ENCODE measurements at places on chromosomes 3 and 15.
A peak's percentile ranks its signal among the peaks of the same experiment; 100 is the strongest.

DNA sequence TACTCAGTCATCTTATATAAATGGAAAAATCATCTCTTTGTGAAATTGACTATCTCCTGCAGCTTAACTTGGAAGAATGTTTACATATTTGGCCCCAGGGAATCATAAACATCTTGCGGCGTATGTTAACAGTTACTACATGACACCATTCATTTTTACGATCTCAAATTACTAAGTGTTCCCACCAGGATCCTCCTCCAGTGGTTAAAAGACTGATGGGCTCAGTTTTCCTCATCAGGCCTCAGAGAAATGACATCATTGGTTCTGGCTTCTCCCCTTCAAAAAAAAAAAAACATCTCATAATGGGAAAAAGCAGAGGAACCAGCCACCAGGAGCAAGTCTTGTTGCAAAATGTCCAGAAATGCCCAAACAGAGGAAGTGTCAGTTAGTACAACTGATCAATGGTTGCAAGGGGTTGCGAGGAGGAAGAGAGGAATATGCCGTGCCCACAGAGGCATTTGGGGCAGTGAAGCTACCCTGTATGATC is 70.5 kb upstream of the LIPC start:
- DNase-seq = peak; percentile 99

DNA sequence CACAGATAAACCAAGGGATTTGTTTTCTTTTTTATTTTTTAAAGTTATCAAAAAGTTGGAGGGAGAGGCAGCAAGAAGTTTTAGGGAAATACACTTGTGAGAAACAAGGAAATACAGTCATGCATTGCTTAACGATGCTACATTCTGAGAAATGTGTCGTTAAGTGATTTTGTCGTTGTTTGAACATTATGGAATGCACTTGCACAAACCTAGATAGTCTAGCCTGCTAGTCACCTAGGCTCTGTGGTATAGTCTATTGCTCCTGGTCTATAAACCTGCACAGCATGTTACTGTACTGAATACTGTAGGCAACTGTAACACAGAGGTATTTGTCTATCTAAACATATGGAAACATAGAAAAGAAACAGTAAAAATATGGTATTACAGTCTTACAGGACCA is 2.0 kb upstream of the NFKBIZ start:
- no peak for DNase-seq

DNA sequence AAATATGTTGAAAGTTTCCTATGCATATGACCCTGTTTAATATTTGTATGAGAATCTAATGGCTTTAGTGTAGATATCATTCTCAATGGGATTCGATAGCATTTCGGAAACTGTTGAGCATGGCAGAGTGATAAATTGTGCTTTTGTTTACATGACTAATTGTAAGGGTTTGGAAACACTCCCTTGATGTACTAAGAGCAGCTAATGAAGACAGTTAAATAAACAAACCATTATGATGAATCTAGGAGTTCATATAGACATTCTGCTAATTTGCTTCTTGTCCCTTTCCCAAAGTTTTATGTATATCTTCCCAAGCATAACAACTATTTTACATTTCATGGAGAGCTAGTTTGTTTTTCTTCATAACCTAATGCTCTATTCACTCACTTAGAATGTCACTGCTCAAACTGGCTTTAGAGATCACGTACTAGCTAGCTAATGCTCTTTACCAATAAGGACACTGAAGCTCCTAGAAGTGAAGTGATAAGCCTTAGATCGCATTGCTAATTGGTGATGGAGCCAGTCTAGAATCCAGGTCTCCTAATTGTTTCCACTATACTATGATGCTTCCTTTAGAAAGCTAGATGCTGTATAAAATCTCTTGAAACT is 140.8 kb downstream of the TP63 start:
- DNase-seq = no peak

GRCh38 chr3:159950156-159950898 is 38.3 kb upstream of the IL12A start:
- no peak for DNase-seq

- no peak for DNase-seq
Observed at GRCh38 chr3:81097889-81098288, 663.6 kb downstream of the GBE1 start.

GRCh38 chr3:16477056-16477455 is 36.4 kb downstream of the RFTN1 start:
- peak; percentile 57 for DNase-seq

GRCh38 chr3:59368900-59369675 is 319.3 kb upstream of the CFAP20DC start:
- DNase-seq = no peak

DNA sequence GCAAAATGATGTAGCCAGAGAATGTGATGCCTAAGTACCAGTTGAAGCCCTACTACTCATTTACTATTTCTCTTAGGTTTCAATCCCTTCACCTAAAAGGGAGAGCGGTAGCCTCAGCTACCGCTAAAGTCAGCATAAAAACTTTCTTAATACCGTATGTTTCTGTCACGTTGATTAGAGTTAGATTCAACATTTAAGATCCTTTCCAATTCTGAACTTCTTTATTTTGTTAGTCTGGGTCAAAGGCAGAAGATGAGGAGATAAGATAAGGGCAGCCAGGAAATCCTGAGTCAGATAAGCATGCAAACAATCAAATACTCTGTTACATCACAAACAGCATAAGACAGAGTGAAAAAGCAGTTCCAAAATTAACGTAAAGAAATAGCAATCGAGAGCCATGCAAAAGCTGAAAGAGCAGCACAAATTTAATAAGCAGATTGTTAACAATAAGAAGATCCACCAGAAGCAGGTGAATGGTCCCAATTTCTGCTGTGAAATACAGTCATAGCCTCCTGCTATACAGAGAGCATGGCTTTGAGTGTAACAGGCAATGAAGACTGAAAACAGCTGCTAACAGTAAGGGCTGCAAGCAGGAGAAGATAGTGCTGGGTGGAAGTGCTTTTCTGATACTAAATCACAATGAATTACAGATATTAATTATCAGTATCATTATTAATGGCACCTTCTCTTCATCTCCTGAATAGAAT is 3.0 kb downstream of the TMEM207 start:
- no peak for DNase-seq

Data from IMR-90 (cell line).